ENCODE measurements at places on chromosomes 4 and X. TPM values are rescaled to one million over a fixed set of nuclear protein-coding genes. Genes with fewer than 3 reads are reported as not detected.

Gene LGI2
- total RNA-seq: under 0.01 TPM

Gene TENT5D
- total RNA-seq: not detected

Gene TRIM60
- total RNA-seq: not detected

Gene SLC25A14
- total RNA-seq: 12.2 TPM

Gene CRMP1
- total RNA-seq: 0.30 TPM

Gene HCCS
- 23.3 TPM for total RNA-seq

Gene SNCA
- 27.9 TPM for total RNA-seq

Gene LRP2BP
- 0.89 TPM for total RNA-seq

Measured in smooth muscle cell of the umbilical artery (primary cell).